CD8-positive, alpha-beta memory T cell (primary cell): ENCODE measurements at places on chromosomes 6 and 20.

- DNase-seq, result no peak
Measured at GRCh38 chr20:46057856-46058598, 29.0 kb downstream of the SLC12A5 start.

GRCh38 chr6:105747823-105748405, 338.2 kb upstream of the PRDM1 start:
- DNase-seq, result no peak

GRCh38 chr6:35724059-35724458, 12.8 kb upstream of the ARMC12 start:
- no peak for DNase-seq

- DNase-seq, result no peak
Measured at GRCh38 chr6:148423601-148424270, 81.1 kb downstream of the SASH1 start.

- DNase-seq, result no peak
Measured at GRCh38 chr6:55994531-55994930, 119.1 kb upstream of the BMP5 start.

DNA sequence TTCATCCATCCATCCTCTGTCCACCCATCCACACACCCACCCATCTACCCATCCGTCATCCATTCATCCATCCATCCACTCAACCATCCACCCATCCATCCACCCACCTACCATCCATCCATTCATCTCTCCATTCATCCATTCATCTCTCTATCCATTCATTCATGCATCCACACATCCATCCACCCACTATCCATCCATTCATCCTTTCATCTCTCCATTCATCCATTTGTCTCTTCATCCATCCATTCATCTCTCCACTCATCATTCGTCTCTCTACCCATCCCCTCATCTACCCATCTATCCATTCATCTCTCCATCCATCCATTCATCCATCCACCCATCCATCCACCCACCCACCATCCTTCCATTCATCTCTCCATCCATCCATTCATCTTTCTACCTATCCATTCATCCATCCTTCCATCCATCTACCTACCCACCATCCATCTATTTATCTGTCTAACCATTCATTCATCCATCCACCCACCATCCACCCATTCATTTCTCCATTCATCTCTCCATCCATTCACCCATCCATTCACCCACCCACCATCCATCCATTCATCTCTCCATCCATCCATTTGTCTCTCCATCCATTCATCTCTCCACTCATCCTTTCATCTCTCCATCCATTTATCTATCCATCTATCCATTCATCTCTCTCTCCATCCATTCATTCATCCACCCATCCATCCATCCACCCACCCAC, 275.4 kb downstream of the TAF4 start:
- DNase-seq, result no peak

DNA sequence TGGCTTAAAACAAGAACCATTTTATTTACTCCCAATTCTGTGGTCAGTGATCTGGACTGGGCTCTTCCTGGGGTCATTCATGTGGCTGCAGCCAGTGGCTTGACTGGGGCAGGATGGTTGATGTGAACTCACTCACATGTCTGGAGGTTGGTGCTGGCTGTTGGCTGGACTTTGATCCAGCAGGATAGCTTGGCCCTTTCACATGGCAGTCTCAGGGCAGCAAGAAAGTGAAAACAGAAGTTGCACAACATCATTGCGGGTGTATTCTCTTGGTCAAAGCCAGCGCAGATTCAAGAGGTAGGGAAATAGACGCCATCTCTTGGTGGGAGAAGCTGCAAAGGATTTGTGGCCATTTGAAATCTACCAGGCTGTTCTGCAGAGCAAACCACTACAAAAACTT, 77.2 kb downstream of the MDGA1 start:
- no peak for DNase-seq

- DNase-seq, result no peak
Measured at GRCh38 chr6:165689699-165690098, 26.7 kb upstream of the PDE10A start.

DNA sequence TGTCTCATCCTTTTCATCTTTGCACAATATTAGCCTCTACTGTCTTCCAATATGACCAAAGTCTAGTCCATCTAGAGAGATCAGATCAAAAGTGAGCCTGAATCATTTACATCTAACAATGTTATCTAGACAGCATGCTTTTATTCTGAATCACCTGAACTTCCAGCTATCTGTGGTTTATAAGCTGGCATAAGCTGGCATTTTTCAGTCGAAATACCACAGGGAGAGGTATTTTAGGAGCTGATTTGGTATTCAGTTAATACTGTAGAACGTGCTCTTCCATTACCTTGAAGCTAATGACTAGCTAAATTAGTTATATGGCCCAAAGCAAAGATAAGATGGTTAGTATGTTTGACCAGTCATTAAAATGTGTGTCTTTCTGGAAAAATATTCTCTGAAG, 188.3 kb upstream of the AGPAT4 start:
- no peak for DNase-seq

GRCh38 chr6:61192610-61193009, 1093.4 kb downstream of the KHDRBS2 start:
- no peak for DNase-seq

GRCh38 chr6:164108869-164109769, 694.6 kb downstream of the QKI start:
- no peak for DNase-seq

DNA sequence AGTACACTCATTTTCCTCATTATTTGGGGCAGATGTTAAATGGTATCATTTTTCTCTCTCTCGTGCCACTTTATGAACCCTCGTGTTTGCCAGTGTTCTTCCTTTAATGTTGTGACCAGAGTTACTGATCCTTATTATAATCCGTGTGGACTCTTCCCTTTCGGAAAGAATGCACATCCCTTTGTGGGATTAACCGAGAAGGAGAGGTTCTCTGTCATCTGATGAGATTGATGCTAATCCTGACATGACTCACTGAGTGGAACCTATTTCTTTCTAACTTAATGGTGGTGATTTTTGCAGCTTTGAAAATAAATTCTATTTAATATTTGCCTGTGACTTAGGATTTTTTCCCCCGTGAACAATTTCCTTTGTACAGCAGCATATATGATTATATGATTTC, 300.0 kb upstream of the MAN1A1 start:
- no peak for DNase-seq

DNA sequence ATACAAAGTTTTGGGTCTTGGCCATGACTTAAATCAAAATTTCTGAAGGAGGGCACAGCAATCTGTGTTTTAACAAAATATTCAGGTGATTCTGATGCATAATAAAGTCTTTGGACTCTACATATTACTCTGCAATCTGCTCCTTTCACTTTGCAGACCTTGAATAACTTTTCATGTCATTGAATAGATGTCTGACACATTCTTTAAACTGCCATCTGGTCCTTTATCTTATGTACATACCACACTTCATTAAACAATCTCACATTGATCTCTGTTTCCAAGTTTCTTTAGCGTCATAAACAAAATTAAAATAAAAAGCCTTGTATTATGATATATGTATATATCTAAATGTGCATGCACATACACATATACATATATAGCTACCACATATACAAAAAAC, 831.2 kb downstream of the MAFB start:
- DNase-seq, result no peak

GRCh38 chr20:62838128-62838891, 21.5 kb downstream of the COL9A3 start:
- no peak for DNase-seq

GRCh38 chr6:33985947-33986346, 159.9 kb downstream of the GRM4 start:
- no peak for DNase-seq
